ENCODE measurements at places on chromosomes 6 and 20. TPM values are rescaled to one million over a fixed set of nuclear protein-coding genes. Genes with fewer than 3 reads are reported as not detected.

- no peak overlapping the region for H3K27ac ChIP-seq
- H3K4me3 ChIP-seq, result no peak overlapping the region
- DNase-seq, result no peak
- peaks cover 7% of the 10 kb centered on the region for H3K4me1 ChIP-seq
- peaks cover 2% of the 10 kb centered on the region for H3K27me3 ChIP-seq
- no peaks in the 10 kb centered on the region for H3K36me3 ChIP-seq
Observed at GRCh38 chr6:225121-225721, 67.1 kb upstream of the DUSP22 start.

- no peak overlapping the region for H3K4me3 ChIP-seq
- no peaks in the 10 kb centered on the region for H3K27me3 ChIP-seq
- H3K4me1 ChIP-seq, result peaks cover 5% of the 10 kb centered on the region
- H3K36me3 ChIP-seq, result peaks cover 10% of the 10 kb centered on the region
- no peak for DNase-seq
Observed at GRCh38 chr20:4904127-4904860, 97.0 kb downstream of the SLC23A2 start.

GRCh38 chr6:53239526-53239925 is 90.9 kb upstream of the GCM1 start:
- no peaks in the 10 kb centered on the region for H3K36me3 ChIP-seq
- no peak overlapping the region for H3K27ac ChIP-seq
- no peak for DNase-seq
- H3K27me3 ChIP-seq, result peaks cover 10% of the 10 kb centered on the region
- H3K4me1 ChIP-seq, result no peaks in the 10 kb centered on the region

- H3K27me3 ChIP-seq, result peaks cover 30% of the 10 kb centered on the region
- no peak for DNase-seq
- H3K27ac ChIP-seq, result no peak overlapping the region
- peaks cover 2% of the 10 kb centered on the region for H3K4me1 ChIP-seq
- no peak overlapping the region for H3K4me3 ChIP-seq
- H3K36me3 ChIP-seq, result no peaks in the 10 kb centered on the region
Observed at GRCh38 chr20:44447827-44448419, 27.8 kb upstream of the TTPAL start.

- no peaks in the 10 kb centered on the region for H3K27me3 ChIP-seq
- no peak overlapping the region for H3K4me3 ChIP-seq
- DNase-seq, result no peak
- H3K27ac ChIP-seq, result no peak overlapping the region
- no peaks in the 10 kb centered on the region for H3K4me1 ChIP-seq
- no peaks in the 10 kb centered on the region for H3K36me3 ChIP-seq
Observed at GRCh38 chr6:137117581-137117980, 55.9 kb downstream of the IL22RA2 start.

- no peaks in the 10 kb centered on the region for H3K4me1 ChIP-seq
- no peak for DNase-seq
- H3K27me3 ChIP-seq, result no peaks in the 10 kb centered on the region
- no peaks in the 10 kb centered on the region for H3K36me3 ChIP-seq
- H3K4me3 ChIP-seq, result no peak overlapping the region
- no peak overlapping the region for H3K27ac ChIP-seq
Observed at GRCh38 chr20:21583486-21584168, 69.8 kb upstream of the NKX2-2 start.

- peaks cover 7% of the 10 kb centered on the region for H3K27me3 ChIP-seq
- H3K27ac ChIP-seq, result no peak overlapping the region
- H3K36me3 ChIP-seq, result no peaks in the 10 kb centered on the region
- 0 out of 2 replicates have a peak, but pooled peaks cover 2% of the 10 kb centered on the region for H3K4me1 ChIP-seq
- no peak overlapping the region for H3K4me3 ChIP-seq
Observed at GRCh38 chr6:109877028-109878004, 100.8 kb upstream of the GPR6 start.

DNA sequence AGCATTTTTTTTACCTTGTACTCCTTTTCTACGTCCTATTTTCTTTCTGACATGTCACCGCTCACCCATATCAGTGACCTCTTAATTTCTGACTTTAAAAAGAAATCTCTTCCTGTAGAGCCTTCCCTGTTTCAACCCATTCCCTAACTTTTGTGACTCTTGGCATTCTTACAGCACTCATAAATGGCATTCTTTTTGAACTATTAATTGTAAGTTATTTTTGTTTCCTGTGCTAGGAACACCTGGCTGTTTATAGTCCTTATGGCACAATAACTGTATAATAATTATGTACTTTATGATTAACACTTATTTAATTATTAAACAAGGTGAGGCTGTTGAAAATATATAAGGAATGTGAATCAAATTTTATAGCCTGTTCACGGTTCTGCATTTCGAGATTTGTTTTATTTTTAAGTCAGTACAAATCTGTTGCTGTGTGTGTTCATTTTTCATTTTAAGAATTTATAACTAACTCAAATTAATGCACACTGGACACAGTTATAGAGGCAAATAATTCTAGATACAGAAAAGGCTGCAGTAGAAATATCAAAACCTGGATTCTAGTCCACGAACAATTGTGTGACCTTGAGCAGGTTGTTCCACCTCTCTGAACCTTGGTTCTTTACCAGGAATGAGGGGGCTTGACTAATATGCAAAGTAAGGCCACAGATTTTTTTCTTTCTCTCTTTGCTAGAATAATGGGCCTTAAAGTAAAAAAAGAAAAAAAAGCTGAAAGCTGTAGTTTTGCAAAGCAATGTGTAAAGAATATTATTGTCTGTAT is 1.5 kb downstream of the KIZ start:
- no peak for DNase-seq
- no peak overlapping the region for H3K4me3 ChIP-seq
- peaks cover 2% of the 10 kb centered on the region for H3K36me3 ChIP-seq
- H3K27ac ChIP-seq, result no peak overlapping the region
- H3K27me3 ChIP-seq, result no peaks in the 10 kb centered on the region

GRCh38 chr6:19934996-19935591 is 97.9 kb downstream of the ID4 start:
- no peak overlapping the region for H3K27ac ChIP-seq
- no peaks in the 10 kb centered on the region for H3K36me3 ChIP-seq
- H3K4me3 ChIP-seq, result no peak overlapping the region
- DNase-seq, result no peak
- no peaks in the 10 kb centered on the region for H3K4me1 ChIP-seq

- H3K27ac ChIP-seq, result no peak overlapping the region
- H3K4me1 ChIP-seq, result no peaks in the 10 kb centered on the region
- no peaks in the 10 kb centered on the region for H3K36me3 ChIP-seq
- peak; percentile 9 for DNase-seq
- H3K4me3 ChIP-seq, result no peak overlapping the region
Observed at GRCh38 chr20:46022411-46023147, 6.4 kb upstream of the SLC12A5 start.

- no peaks in the 10 kb centered on the region for H3K27me3 ChIP-seq
- peak; percentile 38 for DNase-seq
- no peaks in the 10 kb centered on the region for H3K36me3 ChIP-seq
- no peak overlapping the region for H3K27ac ChIP-seq
- no peak overlapping the region for H3K4me3 ChIP-seq
Observed at GRCh38 chr6:24205020-24205492, 79.0 kb downstream of the NRSN1 start.

- H3K27ac ChIP-seq, result peak within 1 kb of the TSS; percentile 43
- peak within 1 kb of the TSS; percentile 91 for H3K4me3 ChIP-seq
- peaks cover 28% of the 10 kb centered on the region for H3K27me3 ChIP-seq
- H3K4me1 ChIP-seq, result no peaks in the 10 kb centered on the region
Observed at GRCh38 chr20:3172933-3173609, at the start of gene LZTS3. Gene LZTS3, minus strand, starts transcription at chr20:3173549. Its CDS starts 6,386 bp downstream, at chr20:3167163.

- H3K4me3 ChIP-seq, result no peak overlapping the region
- no peaks in the 10 kb centered on the region for H3K27me3 ChIP-seq
- peak; percentile 43 for DNase-seq
- no peaks in the 10 kb centered on the region for H3K4me1 ChIP-seq
Observed at GRCh38 chr6:135451617-135452190, 45.8 kb downstream of the AHI1 start.

DNA sequence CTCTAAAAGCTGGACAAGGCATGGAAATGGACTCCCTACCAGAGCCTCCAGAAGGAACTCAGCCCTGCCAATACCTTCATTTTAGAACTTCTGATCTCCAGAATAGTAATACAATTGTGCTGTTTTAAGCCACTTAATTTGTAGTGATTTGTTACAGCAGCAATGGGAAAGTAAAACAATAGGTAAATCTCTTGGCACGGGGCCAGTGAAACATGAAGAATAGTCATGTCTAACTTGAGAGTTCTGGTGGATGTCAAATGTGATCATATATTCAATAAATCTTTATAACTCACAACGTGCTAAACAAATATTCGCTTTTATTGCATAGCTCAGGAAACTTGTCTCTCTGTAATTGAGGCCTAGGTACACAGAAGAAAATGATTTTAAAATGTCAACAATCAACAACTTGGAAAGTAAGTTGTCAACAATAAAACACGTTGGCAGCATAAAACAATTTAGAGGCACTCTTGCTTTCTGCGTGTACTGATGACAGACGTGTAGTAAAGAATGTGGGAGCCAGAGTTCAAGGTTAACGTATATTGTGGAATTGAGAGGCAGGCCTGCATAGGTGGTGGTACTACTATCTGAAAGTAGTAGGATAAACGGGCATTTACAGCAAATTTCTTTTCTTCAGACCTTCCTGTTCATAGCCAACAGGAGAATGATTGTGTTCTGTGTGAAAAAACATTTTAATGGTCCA is 140.5 kb upstream of the OPRM1 start:
- H3K4me3 ChIP-seq, result no peak overlapping the region
- DNase-seq, result no peak
- no peaks in the 10 kb centered on the region for H3K4me1 ChIP-seq
- H3K36me3 ChIP-seq, result no peaks in the 10 kb centered on the region

GRCh38 chr6:45929421-45930361 is 86.0 kb downstream of the CLIC5 start:
- peaks cover 7% of the 10 kb centered on the region for H3K27me3 ChIP-seq
- no peak overlapping the region for H3K4me3 ChIP-seq
- DNase-seq, result no peak
- no peak overlapping the region for H3K27ac ChIP-seq
- H3K36me3 ChIP-seq, result no peaks in the 10 kb centered on the region

- peak; percentile 37 for DNase-seq
Observed at GRCh38 chr6:131041814-131042213, 21.2 kb downstream of the EPB41L2 start.

DNA sequence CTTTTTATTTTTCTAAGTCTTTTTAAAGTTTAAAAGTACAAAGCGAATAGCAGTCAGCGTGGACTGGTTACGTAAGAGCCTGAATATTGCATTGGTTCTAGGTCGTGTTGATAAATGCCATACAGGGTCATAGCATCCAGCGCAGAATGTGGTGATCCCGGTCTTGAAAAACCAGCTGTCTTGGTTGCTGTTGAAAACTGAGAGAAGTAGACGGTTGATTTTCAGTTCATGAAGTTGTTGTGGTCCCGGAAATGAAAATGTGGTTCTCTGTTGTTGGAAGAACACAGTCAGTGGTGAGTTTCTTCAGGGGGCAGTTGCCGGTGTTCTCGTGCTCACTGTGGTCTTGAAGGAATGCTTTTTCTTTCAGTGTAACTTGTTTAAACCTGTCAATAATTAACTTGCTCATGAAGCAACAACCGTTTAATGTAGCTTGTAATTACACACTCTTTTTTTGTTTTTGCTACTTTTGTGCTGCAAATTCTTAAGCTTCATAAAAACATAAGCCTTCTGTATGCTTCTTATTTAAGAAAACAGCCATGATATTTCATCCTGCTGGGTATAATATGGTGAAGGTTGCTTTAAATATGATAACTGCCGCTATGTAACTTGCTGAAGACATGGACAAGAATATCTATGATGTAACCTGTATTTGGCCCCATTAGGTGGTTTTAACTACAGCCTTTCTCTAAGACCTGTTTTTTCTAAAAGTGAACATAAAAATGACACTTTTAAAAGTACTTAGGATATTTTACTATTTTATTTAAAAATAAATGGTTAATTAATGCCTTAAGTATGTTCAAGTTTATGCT is 64.8 kb upstream of the KIF25 start:
- no peaks in the 10 kb centered on the region for H3K4me1 ChIP-seq
- no peak overlapping the region for H3K27ac ChIP-seq
- no peak for DNase-seq
- 0 out of 2 replicates have a peak, but pooled peaks cover 1% of the 10 kb centered on the region for H3K36me3 ChIP-seq
- no peaks in the 10 kb centered on the region for H3K27me3 ChIP-seq

DNA sequence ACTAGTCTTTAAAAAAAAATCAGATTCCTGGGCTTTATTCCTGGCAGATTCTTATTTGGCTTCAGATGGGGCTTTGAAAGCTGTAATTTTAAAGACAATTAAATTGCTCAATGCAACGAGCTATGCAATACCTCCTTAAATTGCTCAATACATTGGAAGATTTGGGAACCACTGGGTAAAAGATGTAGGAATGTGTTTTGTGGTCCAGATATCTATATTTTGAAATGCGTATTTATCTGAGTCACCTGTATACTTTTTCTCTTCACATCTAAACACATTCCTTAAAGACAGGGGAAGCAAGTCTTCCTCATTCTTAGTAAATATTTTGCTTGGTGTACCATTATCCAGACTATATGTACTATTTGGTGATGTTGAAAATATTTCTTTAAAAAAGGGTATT is 29.6 kb upstream of the MAP7 start:
- H3K36me3 ChIP-seq, result peaks cover 16% of the 10 kb centered on the region
- H3K4me1 ChIP-seq, result peaks cover 4% of the 10 kb centered on the region
- DNase-seq, result peak; percentile 66
- no peaks in the 10 kb centered on the region for H3K27me3 ChIP-seq
- no peak overlapping the region for H3K27ac ChIP-seq

DNA sequence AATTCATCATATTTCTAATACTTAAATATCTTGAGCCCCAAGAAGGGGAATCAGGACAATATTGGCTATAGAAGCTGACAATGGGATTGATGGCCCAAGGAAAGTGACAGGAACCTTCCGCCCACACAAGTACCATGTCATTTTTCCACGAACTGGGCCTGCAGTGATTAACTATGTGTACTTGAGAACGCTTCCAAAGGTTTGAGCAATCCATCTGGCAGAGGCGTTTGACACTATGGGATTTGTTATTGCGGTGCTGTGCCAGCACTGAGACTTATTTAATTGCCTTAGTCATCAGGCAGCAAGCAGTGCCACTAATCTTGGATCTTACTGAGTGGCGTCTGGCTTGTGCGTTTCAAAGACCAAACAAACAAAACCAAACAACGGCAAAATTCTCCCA is 135.6 kb upstream of the UST start:
- H3K4me1 ChIP-seq, result peaks cover 2% of the 10 kb centered on the region
- no peak for DNase-seq
- no peaks in the 10 kb centered on the region for H3K36me3 ChIP-seq
- H3K27ac ChIP-seq, result no peak overlapping the region

- DNase-seq, result no peak
- H3K4me3 ChIP-seq, result no peak overlapping the region
- no peaks in the 10 kb centered on the region for H3K36me3 ChIP-seq
- H3K4me1 ChIP-seq, result no peaks in the 10 kb centered on the region
- H3K27me3 ChIP-seq, result peaks cover 2% of the 10 kb centered on the region
Observed at GRCh38 chr6:7332090-7332745, 19.2 kb upstream of the SSR1 start.

Gene PRR18
- not detected for polyA plus RNA-seq

Gene CD93
- polyA plus RNA-seq, result 0.02 TPM

Gene CYP24A1
- polyA plus RNA-seq, result not detected

Gene LAMA5
- 7.3 TPM for polyA plus RNA-seq

Gene CYP21A2
- polyA plus RNA-seq, result 0.10 TPM

Gene TBX18
- 0.86 TPM for polyA plus RNA-seq

Gene COQ3
- polyA plus RNA-seq, result 7.1 TPM

Gene TFEB
- polyA plus RNA-seq, result 4.9 TPM
